NCI-H1092 (cell line): ENCODE measurements at places on chromosomes 6 and 20.
A peak's percentile ranks its signal among the peaks of the same experiment; 100 is the strongest.

DNA sequence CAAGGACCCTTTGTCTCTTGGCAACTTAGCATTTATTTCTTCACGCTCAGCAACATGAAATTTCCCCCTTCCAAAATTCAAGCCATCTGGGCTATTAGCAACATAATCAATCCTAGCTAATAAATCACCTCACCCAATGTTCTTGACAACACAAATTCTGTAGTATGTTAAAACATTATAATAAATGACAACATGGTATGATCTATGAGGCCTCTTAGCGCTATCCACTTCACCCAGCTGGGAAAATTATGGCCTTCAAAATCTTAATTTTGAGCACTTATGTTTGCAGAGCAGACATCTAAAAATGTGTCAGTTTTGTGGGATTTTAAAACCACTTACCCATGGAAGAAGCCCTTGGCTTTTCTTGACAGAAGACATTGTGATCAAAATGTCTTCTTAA, 181.9 kb downstream of the HDGFL1 start:
- no peak for DNase-seq

GRCh38 chr6:144654506-144654905, 369.4 kb downstream of the UTRN start:
- DNase-seq = no peak

DNA sequence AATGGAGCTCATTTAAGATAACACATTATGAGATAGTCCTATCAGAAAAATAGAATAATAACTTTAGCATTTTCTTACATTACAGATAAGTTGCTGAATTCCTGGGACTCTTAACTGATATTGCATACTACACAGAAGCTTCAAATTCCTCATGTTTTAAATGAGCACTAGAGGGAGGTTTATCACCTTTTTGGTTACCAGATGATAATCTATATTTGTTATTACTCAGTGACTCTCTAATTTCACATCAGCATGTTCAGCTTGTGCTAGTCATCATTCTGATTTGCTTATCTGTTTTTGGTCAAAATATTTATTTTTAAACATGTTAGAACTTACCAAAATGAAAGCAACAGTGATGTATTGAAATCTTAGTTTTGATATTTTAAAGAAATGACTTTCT, 20.5 kb upstream of the GJA10 start:
- DNase-seq = no peak

DNA sequence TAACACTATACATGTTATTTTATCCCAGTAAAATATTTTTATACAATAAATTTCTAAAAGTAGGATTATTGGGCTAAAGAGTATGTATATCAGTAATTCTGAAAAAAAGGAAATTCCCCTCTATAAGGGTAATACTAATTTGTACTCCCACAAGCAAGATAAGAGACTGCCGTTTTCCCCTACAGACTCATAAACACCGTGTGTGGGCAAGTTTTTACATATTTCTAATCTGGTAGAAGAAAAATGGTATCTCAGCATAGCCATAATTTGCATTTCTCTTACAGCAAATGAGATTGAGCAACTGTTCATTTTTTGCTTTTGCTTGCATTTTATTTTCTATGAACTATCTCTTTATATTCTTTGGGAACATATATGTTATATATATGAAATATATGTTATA, 26.0 kb upstream of the MYMX start:
- no peak for DNase-seq

DNA sequence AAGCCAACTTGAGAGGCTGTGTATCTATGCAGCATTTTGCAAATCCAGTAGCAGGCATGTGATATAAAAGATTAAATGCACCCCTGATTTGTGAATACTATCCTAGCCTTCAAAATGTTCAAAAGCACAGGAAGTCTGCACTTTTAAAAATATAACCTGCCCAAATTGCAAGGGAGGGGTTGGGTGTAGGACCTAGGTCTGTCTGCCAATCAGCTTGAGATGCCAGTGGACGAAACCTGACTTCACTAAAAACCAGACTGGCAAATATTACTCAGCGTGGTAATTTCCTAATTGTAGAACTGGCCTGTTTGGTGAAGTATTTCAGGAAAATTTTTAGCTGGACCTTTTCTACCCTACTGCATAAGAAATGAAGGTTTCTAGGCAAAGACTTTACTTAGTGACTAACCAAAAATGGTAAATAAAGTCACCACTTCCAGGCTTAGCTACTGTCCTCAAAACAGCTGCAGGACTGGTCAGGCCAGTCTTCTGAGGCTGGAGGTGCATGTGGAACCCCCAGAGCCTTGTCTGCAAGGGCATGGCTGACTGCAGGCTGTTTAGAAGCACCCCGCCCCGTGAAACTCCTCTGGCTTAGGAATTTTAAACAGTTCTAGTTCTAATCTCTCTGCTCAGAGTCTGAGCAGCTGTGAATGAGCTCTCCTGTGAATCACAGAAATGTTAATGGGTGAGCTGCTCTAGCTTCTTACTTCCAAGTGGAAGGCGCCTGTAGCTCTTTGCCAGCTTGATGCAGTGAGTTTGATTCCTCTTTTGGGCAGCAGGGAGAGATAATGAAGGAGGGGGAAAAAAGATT, 104.4 kb upstream of the ESR1 start:
- no peak for DNase-seq

GRCh38 chr6:141252828-141253608, 879.7 kb upstream of the GJE1 start:
- no peak for DNase-seq

GRCh38 chr6:149950423-149950822, 8.6 kb downstream of the ULBP2 start:
- DNase-seq = no peak

DNA sequence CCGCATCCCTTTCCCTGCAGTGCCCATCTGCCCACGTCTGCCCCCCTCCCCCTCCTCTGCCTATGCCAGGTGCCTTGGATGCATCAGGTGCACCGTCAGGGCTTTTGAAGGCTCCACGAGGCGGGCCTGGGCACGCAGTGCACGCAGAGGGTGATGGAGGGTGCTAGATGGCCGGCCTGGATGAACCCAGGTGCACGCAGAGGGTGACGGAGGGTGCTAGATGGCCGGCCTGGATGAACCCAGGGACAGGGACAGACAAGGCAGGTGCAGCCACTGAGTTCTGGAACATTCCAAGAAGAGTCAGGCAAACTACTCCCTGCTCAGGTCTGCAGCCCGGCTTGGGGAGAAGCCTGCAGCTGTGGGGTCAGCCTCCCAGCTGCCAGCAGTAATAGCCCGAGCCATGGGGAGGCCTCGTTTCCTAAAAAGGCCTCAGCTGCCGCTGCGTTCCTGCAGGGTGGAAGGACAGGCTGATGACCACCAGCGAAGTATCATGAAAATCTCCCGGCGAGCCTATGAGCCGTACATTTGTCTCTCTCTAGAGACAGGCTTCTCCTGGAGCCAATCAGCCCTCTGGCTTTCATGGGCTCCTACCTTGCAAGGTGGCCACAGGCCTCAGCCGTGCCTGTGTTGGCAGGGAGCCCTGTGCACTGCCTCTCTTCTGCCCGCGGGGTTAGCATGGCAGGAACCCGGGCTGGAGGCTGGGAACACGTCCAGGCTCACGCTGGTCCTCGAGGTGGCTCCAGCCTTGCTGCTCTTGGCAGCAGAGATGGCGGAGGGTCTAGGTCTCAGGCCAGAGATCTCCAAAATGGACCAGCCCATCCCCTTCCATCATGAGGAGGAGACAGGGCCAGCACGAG, 29.6 kb downstream of the NTSR1 start:
- no peak for DNase-seq

GRCh38 chr6:8389036-8389818, 46.1 kb downstream of the SLC35B3 start:
- no peak for DNase-seq

DNA sequence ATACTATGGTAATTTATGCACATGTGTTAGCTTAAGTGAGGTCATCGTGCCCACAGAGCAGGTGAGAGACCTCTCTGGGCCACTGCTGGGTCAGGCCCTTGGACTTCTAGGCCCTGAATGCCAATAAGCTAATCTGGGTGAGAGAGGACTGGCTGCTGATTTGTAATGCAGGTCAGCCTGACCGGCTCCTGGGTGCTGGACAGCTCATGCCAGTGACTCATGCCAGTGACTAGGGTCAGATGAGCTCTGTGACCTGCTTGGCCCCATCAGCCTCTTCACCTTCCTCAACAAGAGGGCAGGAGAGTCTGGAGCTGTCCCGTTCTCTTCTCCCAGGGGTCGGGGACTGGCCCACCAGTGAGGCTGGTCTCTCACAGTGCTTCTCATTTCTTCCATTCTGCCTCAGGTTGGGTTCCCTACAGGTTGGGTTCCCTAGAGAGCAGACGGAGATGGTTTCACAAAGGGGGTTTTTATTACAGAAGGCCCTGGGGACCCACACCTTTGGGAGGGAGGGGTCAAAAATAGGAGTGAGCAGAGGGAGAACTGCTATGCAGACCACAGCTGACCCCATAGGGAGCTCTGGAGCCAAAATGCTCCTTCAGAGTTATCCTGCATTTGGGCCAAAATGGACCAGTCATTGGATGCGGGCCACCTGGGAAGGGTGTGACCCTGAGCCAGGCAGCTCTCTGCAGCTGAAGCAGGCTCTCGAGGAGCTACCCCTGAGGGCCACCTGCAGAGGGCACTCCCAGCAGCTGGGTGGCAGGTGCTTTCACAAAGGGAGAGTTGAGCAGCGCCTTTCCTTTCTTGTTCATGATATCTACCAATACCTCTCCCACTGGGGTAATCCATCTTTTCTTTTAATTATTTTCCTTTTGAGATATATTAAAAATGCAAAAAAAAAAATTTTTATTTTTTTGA, 2.2 kb upstream of the OXT start:
- no peak for DNase-seq

DNA sequence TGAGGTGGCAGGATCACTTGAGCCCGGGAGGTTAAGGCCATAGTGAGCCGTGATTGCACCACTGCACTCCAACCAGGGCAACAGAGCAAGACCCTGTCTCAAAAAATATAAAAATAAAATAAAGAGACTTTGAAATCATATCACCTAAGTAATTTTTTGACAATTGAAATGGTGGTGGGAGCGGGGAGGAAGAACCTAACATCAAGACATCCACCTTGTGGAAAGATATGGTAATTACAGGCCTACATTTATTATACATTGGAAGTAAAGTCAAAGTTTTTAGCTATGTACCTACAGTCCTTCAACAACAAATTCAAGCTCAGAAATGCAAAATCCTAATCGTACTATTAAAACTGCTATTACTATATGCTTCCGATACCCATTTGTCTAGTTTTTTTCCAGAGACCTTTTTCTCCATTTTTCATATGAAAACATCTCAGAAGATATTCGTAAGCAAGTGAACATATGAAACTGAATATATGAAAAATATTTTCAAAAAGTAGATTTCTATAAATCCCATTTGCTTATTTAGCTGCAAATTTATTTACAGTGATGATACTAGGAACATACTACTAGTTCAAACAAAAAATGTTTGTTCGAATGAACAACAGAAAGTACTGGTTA, 83.3 kb downstream of the SYCP2 start:
- DNase-seq = no peak

- DNase-seq = no peak
These were observed 67.6 kb downstream of the ZNF831 start for GRCh38 chr20:59231124-59231804.

- peak; percentile 53 for DNase-seq
These were observed 46.4 kb downstream of the PRL start for GRCh38 chr6:22250486-22250885.

- DNase-seq = no peak
These were observed 298.0 kb downstream of the QKI start for GRCh38 chr6:163712566-163712961.

DNA sequence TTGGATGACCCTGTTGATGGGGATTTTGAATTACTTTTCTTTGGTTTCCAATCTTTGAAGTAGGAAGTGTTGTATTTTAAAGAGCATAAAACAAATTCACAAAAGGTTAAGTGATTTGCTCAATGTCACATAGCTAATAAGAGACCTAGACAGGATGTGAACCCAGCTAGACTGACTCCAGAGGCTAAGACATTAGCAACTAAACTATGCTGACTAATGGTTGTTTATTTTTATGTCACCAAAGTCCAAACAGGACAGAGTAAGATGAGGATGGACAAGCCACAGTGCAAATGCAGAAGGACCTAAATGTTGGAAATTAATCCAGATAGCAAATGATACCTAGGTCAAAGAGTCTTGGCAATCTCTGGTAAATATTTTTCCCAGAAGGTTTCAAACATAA, 38.0 kb downstream of the OGFRL1 start:
- DNase-seq = no peak

DNA sequence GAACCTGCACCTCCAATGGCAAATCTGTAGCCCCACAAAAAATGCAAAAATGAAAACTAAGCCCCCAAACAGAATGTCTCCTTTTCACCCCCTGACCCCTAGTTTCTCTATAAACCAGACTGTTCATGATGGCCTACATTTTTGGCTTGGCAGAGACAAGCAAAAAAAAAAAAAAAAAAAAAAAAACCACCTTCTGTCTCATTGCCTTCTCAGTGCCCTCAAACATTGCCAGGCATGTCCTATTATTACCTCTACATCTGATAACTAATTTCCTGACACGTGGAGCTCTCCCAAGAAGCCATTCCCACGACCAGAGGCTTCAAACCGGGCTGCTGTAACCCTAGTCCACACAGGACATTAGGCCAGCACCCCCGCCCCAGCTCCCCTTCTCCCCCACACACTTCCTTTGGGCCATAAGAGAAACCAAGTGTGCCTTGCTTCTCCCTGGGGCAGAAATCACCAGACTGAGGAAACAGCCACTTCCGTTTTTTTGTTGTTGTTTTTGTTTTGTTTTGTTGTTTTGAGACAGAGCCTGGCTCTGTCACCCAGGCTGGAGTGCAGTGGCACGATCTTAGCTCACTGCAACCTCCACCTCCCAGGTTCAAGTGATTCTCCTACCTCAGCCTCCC, 65.4 kb downstream of the GPR6 start:
- DNase-seq = no peak

DNA sequence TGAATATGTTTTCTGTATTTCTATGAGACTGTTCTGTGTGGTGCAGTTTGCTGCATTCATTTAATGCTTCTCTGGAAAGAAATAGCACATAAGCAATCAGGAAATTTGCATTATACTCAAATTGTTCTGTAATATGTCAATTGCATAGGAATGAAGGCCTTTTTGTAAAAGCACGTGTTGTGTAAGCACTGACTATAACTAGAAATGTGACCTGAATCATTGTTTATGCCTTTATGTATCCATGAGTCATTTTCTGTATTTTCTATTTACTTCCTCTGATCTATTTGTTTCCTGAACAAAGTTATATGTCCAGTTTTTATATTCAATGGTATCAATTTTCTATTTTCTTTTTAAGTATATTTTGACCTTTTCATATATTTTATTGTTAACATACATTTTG, 1455.3 kb downstream of the GRIK2 start:
- DNase-seq = no peak

GRCh38 chr6:119791736-119792135, 442.2 kb upstream of the MAN1A1 start:
- DNase-seq = no peak

GRCh38 chr6:137494281-137494987, at the start of gene OLIG3:
Gene OLIG3 (minus strand): TSS chr6:137494394. CDS start chr6:137494170, 224 bp downstream.
- DNase-seq = no peak

DNA sequence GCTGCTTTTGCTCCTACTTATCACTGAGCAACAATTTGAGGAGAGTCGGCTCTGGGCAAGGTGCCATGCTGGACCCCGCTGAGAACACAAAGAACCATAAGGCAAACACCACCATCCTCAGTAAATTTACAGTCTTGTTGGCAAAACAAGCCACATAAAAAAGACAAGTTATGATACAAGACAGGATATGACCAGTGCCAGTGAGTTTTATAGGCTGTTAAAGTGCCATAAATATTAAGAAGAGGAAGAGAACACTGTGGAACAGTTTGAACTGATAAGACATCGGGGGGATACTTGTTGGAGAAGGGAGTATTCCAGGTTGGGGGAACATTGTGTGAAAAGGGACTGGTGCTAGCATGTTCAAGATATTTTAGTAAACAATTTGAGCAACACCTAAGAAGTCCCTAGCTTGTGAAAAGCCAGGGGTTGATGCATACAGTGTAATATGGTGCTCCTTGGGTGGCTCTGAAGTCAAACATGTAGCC, 25.3 kb upstream of the RIPOR2 start:
- DNase-seq = no peak
